ENCODE measurements at places on chromosomes 2 and 18.

GRCh38 chr2:69305712-69306392 is 81.2 kb downstream of the GFPT1 start:
- DNase-seq = no peak

DNA sequence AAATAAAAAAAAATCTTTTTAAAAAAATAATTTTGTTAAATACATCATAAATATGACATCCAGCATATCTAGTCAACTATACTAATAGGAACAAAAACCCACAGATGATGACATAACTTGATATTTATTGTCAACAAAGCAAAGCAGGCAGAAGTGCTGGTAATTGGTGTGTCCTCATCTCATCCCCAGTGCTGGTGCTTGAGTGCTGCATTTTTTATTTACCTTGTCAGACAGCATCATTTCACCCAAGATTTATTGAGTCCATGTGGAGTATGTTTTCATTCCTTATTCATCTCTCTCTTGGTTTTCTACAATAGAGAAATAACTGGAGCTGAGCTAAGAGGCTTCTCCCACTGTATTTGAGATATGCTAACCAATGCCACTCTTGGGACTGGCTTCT is 191.6 kb upstream of the SLC14A2 start:
- no peak for DNase-seq

GRCh38 chr2:196294516-196294909 is 123.1 kb upstream of the STK17B start:
- no peak for DNase-seq

GRCh38 chr2:173803449-173803848 is 161.7 kb downstream of the SP3 start:
- no peak for DNase-seq

DNA sequence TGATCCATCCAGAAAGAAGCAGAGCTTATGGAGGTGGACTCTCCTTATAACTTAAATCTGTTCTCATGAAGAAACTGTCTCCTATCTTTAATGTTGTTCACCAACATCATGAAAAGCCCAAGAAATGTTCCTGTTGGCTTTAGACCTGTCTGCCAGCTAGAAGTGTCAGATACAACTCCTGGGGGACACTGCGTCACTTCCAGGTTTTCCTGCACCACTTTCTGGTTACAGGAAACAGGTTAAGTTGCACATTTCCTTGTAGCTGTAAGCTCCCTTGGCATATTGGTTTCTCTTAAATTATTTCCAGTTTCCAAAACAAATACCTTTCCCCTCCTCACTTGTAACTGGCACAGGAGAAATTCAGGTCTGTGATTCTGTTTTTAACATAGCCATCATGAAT is 2.9 kb downstream of the CEP68 start:
- no peak for DNase-seq

All from stimulated activated CD8-positive, alpha-beta memory T cell treated with anti-CD3 and anti-CD28 coated beads, Interleukin-7, amount 100 ng/mL, for 48 hours (primary cell).